Lung (tissue), 17 donors: ENCODE measurements at places on chromosomes 7 and 10. TPM values are rescaled to one million over a fixed set of nuclear protein-coding genes. Genes with fewer than 3 reads are reported as not detected.

The LIPF gene
- not detected for total RNA-seq

The FGFR2 gene
- 64.2 TPM for total RNA-seq

The GRM3 gene
- total RNA-seq, result not detected

The CPN1 gene
- not detected for total RNA-seq

The SPDYE16 gene
- 0.28 TPM for total RNA-seq

The COL28A1 gene
- total RNA-seq, result 4.2 TPM

The ELOVL3 gene
- 0.54 TPM for total RNA-seq

The CTAGE8 gene
- 2.4 TPM for total RNA-seq

The NPSR1 gene
- total RNA-seq, result not detected

The DNA2 gene
- total RNA-seq, result 2.5 TPM

The H2BK1 gene
- total RNA-seq, result 0.52 TPM

The ACTL6B gene
- total RNA-seq, result not detected

The AS3MT gene
- total RNA-seq, result 0.86 TPM

The IGF2BP3 gene
- total RNA-seq, result 60.2 TPM

The DEPP1 gene
- 149 TPM for total RNA-seq

The ZNF3 gene
- 29.4 TPM for total RNA-seq

The CALCR gene
- total RNA-seq, result 0.12 TPM

The ZNHIT1 gene
- total RNA-seq, result 72.3 TPM

The ANKRD61 gene
- total RNA-seq, result not detected

The HOXA2 gene
- 1.7 TPM for total RNA-seq

The LIPN gene
- total RNA-seq, result 0.34 TPM
